ENCODE measurements at places on chromosomes 12 and 14.
A peak's percentile ranks its signal among the peaks of the same experiment; 100 is the strongest.

DNA sequence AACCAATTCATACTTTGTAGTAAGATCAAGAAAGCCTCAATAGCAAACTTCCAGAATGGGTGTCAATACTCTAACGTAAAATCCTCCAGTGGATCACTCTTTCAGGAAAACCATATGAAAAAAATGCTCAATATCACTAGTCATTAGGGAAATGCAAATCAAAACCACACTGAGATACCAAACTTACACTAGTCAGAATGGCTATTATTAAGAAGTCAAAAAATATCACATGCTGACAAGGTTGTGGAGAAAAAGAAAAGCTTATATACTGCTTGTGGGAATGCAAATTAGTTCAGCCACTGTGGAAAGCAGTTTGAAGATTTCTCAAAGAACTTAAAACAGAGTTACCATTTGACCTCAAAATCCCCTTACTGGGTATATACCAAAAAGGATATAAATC lies 49.5 kb upstream of the ATXN7L3B start:
- no peak for DNase-seq

DNA sequence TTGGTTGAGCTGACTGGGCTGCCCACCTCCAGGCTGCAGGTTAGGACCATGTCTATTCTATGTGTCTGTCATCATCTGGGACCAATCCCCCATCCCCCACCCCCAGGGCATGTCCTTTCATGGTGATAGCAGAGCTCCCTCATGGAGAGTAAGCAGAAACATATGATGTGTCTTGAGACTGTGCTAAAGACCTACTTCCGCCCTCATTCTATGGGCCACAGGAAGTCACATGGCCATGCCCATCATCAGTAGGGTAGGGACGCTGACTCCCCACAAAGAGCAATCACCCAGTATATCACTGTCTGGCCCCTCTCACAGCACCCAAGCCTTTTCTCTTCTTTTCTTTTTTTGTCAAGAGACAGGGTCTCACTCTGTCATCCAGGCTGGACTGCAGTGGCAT lies 99.7 kb downstream of the CMKLR1 start:
- no peak for DNase-seq

- no peak for DNase-seq
Measured at GRCh38 chr12:69947123-69947522, 122.1 kb downstream of the MYRFL start.

DNA sequence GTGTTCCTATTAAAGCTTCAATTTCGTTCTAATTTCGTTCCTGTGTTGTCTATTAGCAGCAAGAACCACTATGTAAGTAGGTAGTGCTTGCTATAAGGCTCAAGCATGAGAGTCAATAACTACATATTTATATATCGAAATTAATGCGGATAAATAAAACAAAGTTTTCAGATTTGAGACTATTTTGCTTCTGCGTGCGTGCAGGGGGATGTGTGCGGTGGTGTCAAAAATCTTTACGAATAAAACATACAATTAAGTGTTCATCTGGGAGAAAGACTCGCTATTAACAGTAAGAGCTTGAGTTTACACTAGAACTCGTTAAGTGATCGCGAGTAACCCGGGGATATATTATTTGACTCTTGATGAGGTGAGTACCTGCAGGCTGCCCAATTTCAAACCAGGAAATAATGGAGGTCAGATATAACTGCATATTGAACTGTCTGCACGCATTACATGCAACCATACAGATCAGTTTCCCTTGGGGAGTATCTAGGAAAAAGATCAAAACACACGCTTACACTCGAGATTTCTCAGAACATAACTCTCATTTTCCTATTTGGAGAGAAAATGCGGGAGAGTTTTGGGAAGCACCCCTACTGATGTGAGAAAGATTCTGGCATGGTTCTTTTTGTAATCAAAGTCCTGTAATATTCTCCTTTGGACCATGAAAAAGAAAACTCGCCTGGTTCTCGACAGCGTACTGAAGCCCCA lies 813 bp downstream of the TWF1 start:
- peak; percentile 67 for DNase-seq

GRCh38 chr12:27936196-27936595 lies 36.3 kb downstream of the PTHLH start:
- no peak for DNase-seq

DNA sequence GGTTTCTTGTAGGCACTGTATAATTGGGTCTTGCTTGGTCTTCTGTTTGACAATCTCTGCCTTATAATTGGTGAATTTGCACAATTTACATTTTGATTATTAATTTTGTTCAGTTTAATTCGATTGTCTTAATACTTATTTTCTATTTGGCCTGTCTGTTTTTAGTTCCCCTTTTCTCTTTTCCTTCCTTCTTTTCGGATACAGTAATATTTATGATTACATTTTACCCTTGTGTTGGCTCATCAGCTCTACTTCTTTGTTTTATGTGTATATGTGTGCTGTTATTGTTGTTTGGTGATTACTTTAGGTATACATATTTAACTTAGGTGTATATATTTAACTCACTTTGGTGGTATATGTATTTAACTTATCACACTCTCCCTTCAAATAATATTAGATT lies 12.8 kb upstream of the BEGAIN start:
- DNase-seq: no peak

- peak; percentile 24 for DNase-seq
Measured at GRCh38 chr12:20415028-20415427, 46.7 kb downstream of the PDE3A start.

GRCh38 chr14:104926619-104927431 lies 2.1 kb downstream of the PLD4 start:
- DNase-seq: no peak

GRCh38 chr12:94180558-94181296 lies 32.4 kb downstream of the PLXNC1 start:
- no peak for DNase-seq

DNA sequence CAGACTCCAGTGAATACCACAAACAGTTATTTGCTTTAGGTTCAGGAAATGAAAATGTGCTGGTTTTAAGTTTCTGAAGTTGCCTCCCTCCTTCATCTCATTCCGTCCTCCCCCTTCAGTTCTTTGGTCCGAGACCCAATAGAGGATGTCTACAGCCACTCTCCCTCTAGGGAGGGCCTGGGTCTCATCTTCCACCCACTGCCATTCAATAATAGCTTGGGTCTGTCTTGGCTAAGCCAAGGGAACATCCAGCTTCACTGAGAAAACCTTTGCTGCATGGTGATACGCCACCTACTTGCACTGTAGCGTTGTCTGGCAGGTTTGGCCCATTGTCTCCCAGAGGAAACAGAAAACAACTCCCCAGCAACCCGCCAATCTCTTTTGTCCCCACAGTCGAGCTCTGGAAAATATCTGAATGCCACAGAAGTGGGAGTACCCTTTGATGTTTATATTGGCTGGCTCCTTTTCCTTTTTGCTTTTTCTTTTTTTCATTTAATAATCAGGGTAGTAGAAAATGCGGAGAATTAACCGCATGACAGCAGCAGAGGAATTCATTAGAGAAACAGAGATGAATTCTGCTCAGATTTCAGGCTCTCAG lies 380.1 kb downstream of the RAD51B start:
- no peak for DNase-seq

DNA sequence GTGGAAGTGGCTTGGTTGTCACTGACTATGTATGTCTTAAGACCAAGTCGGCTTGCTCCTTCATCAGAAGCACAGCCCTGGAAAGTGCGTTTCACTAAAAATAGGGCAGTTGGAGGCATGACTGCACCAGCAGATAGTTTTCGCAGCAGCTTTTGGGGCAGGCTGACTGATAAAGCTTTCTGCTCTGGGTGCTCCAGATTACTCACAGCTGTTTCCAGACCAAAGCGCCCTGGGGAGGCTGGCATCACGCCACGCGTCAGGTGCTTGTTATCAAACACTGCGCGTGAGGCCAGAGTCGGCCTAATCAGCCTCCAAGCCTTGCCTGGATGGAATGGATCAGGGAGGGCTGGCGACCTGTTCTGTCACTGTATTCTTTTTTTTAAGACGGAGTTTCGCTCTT lies 13.3 kb upstream of the LRRC10 start:
- DNase-seq: peak; percentile 84

- DNase-seq: no peak
Measured at GRCh38 chr14:64818151-64818550, 61.6 kb downstream of the SPTB start.
